IMR-90 (cell line): ENCODE measurements at places on chromosomes 2 and 18. TPM values are rescaled to one million over a fixed set of nuclear protein-coding genes. Genes with fewer than 3 reads are reported as not detected.

The BCL11A gene
- 1.1 and 1.7 TPM in 2 replicates for total RNA-seq

The GPBAR1 gene
- under 0.01 TPM in 1 of 2 replicates, not detected in the other for total RNA-seq

The CD8B gene
- total RNA-seq, result not detected in 2 replicates

The THUMPD2 gene
- 4.8 and 5.6 TPM in 2 replicates for total RNA-seq

The LINC00305 gene
- total RNA-seq, result not detected in 2 replicates

The IL37 gene
- not detected in 2 replicates for total RNA-seq

The PAX3 gene
- total RNA-seq, result not detected in 2 replicates

The KIAA2012 gene
- total RNA-seq, result under 0.01 TPM in 2 replicates

The CHMP1B gene
- total RNA-seq, result 39.4 and 69.7 TPM in 2 replicates

The MAP3K19 gene
- not detected in 2 replicates for total RNA-seq

- no peak overlapping the region; the same call in 1 of the 2 replicates for H3K4me3 ChIP-seq
- no peaks in the 10 kb centered on the region for H3K4me1 ChIP-seq
- no peak overlapping the region for H3K27ac ChIP-seq
- no peaks in the 10 kb centered on the region for H3K27me3 ChIP-seq
These were observed 2.7 kb upstream of the PID1 start for GRCh38 chr2:229273723-229274338.

DNA sequence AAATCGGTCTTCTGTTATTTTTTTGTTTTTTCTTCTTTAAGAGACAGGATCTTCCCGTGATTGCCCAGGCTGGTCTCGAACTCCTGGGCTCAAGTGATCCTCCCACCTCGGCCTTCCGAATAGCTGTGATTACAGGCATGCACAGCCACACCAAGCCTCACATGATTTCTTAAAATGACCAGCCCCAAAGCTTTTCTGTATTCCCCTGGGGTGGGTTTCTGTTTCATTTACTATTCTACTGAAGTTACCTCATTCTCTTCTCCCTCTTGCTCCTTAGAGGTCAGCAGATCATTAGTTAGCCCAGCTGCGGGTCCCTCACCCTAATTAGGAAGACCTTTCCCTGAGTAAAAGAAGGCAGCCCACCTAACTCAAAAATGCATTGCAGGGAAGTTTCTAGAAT is 27.6 kb downstream of the SLC1A4 start:
- H3K36me3 ChIP-seq, result peaks cover 41% of the 10 kb centered on the region
- H3K4me3 ChIP-seq, result no peak overlapping the region
- H3K27ac ChIP-seq, result no peak overlapping the region

GRCh38 chr2:178426388-178426787 is 24.6 kb downstream of the PRKRA start:
- peak; percentile 41 for DNase-seq
- no peaks in the 10 kb centered on the region for H3K27me3 ChIP-seq
- no peaks in the 10 kb centered on the region for H3K4me1 ChIP-seq
- no peak overlapping the region for H3K4me3 ChIP-seq
- peaks cover 9% of the 10 kb centered on the region for H3K36me3 ChIP-seq

GRCh38 chr2:47782381-47782670 is 619 bp upstream of the MSH6 start:
- DNase-seq, result no peak
- H3K4me1 ChIP-seq, result peaks cover 4% of the 10 kb centered on the region
- peak overlapping the region; percentile 94 for H3K4me3 ChIP-seq
- H3K27ac ChIP-seq, result peak overlapping the region; percentile 88
- no peaks in the 10 kb centered on the region for H3K27me3 ChIP-seq
- H3K36me3 ChIP-seq, result no peaks in the 10 kb centered on the region

DNA sequence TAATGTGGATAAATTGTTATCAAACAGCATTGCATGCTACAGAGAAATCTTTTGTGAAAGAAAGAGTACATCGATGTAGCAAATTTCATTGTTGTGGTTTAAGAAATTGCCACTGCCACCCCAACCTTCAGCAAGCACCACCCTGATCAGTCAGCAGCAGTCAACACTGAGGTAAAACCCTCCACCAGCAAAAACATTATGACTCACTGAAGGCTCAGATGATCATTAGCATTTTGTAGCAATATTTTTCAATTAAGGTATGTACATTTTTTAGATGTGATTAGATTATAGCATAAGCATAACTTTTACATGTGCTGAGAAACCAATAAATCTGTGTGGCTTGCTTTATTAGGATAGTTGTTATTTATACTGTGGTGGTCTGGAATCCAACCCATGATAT is 75.5 kb downstream of the ZNF385B start:
- H3K4me3 ChIP-seq, result no peak overlapping the region
- no peak overlapping the region for H3K27ac ChIP-seq
- DNase-seq, result no peak
- no peaks in the 10 kb centered on the region for H3K4me1 ChIP-seq
- H3K27me3 ChIP-seq, result no peaks in the 10 kb centered on the region

GRCh38 chr2:3972377-3972776 is 269.0 kb downstream of the DCDC2C start:
- DNase-seq, result no peak
- no peak overlapping the region for H3K27ac ChIP-seq
- no peaks in the 10 kb centered on the region for H3K27me3 ChIP-seq
- no peak overlapping the region for H3K4me3 ChIP-seq
- no peaks in the 10 kb centered on the region for H3K36me3 ChIP-seq

DNA sequence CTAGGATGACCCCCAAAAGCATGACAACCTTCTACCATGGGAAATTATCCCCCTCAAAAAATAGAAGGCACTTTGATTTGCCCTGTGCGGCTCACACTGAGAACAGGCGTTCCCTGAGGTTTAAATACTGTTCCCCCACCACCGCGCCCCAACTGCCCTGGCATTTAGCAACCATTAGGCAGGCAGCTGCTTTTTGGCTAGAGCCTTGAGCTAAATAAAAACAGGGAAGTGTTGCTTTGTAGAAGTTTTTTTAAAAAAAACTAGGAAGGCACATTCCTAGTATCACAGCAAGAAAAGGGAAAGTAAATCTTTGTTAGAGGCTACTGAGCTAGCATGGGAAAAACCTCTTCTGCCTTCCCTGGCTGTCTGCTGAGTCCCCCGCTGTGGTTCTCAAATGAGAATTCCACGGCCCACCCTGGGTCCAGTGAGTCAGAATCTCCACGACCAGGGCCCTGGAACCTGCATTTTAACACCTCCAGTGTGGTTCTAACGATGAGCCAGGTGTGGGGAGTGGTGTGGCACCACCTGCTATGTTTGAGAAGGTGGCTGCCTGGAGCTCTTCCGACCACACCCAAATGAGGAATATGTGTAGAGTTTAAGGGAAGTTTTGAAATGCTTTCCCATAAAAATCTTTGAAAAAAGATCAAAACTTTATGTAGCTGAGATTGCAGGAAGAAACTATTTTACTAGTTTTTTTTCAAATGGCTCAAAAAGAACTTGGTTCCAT is 66.4 kb downstream of the VIT start:
- no peak overlapping the region for H3K27ac ChIP-seq
- no peaks in the 10 kb centered on the region for H3K36me3 ChIP-seq
- peaks cover 28% of the 10 kb centered on the region for H3K27me3 ChIP-seq
- no peak for DNase-seq
- no peaks in the 10 kb centered on the region for H3K4me1 ChIP-seq

GRCh38 chr2:199273042-199273511 is 184.7 kb downstream of the SATB2 start:
- H3K36me3 ChIP-seq, result 0 out of 2 replicates have a peak, but pooled peaks cover 3% of the 10 kb centered on the region
- DNase-seq, result peak; percentile 63
- H3K27me3 ChIP-seq, result no peaks in the 10 kb centered on the region
- no peak overlapping the region for H3K27ac ChIP-seq
- H3K4me3 ChIP-seq, result no peak overlapping the region

DNA sequence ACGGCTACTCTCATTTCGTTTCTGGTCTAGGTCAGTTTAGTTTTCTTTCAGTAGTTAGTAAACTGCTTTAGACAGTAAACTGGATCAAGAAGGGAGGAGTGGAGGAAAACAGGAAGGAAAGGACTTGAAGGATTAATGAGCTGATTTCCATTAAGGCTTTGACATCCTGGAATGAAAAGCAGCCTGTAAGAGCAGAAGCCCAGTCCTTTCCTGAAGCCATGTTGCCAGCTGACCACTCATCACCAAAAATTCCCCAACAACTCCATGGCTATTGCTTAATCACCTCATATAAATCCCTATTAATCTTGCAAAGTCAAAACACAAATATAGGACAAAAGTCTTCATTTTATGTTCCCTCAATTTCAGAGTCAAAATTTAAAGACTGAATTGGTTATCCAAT is 113.7 kb upstream of the ZFP36L2 start:
- H3K4me3 ChIP-seq, result no peak overlapping the region
- DNase-seq, result peak; percentile 78
- H3K27ac ChIP-seq, result peak overlapping the region; percentile 68; the same call in 1 of the 2 replicates
- H3K36me3 ChIP-seq, result no peaks in the 10 kb centered on the region
- H3K4me1 ChIP-seq, result peaks cover 24% of the 10 kb centered on the region

DNA sequence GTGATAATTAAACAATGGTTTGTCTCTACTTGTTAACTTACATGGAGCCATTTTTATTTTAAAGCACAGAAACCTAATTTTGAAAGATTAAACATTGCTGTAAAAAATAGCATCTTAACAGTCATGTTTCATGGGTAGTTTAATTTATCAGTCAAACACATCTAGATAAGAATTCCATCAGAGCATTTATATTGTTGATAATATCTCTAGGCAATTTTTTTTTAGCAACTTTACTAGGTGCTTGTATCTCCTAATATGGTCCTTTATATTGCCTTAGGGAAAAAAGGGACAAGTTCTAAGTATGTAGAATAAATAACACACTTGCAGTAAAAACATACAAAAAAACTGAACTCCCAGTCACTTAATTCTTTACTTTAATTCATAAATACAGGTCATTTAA is 863 bp downstream of the CSRNP3 start:
- no peak for DNase-seq
- no peaks in the 10 kb centered on the region for H3K4me1 ChIP-seq
- no peaks in the 10 kb centered on the region for H3K36me3 ChIP-seq
- no peak overlapping the region for H3K27ac ChIP-seq

DNA sequence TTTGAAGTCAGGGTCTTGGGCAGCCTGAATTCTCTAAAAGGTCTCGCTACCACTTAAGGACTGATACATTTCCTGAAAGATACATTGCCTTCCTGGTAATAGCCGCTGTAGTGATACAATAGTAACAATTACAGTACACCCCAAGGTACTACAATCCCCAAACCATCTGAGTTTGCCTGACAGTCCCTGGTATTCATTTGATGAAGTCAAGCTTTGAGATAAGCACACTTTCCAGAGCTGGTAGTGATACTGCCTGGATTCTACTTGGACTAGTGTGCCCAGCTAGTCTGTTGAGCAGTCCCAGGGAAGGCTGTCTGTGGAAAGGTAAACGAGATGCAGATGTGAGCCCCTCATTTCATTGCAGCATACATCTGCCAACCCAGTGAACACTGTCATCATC is 24.4 kb upstream of the ITGB6 start:
- DNase-seq, result no peak
- H3K27me3 ChIP-seq, result no peaks in the 10 kb centered on the region
- peak overlapping the region; percentile 41 for H3K27ac ChIP-seq

- peak; percentile 91 for DNase-seq
- H3K27me3 ChIP-seq, result no peaks in the 10 kb centered on the region; the same call in 1 of the 2 replicates
- H3K36me3 ChIP-seq, result no peaks in the 10 kb centered on the region
- H3K4me1 ChIP-seq, result peaks cover 4% of the 10 kb centered on the region; the same call in 1 of the 2 replicates
- H3K4me3 ChIP-seq, result no peak overlapping the region
- H3K27ac ChIP-seq, result no peak overlapping the region
These were observed 935 bp upstream of the RAMP1 start for GRCh38 chr2:237858294-237859081.

- H3K4me3 ChIP-seq, result no peak overlapping the region
- H3K27ac ChIP-seq, result no peak overlapping the region
- H3K4me1 ChIP-seq, result no peaks in the 10 kb centered on the region
- peak; percentile 27 for DNase-seq
These were observed 3.1 kb upstream of the MSGN1 start for GRCh38 chr2:17813010-17813741.

GRCh38 chr2:230650585-230651137 is 62.0 kb upstream of the CAB39 start:
- no peak overlapping the region for H3K4me3 ChIP-seq
- H3K36me3 ChIP-seq, result no peaks in the 10 kb centered on the region

DNA sequence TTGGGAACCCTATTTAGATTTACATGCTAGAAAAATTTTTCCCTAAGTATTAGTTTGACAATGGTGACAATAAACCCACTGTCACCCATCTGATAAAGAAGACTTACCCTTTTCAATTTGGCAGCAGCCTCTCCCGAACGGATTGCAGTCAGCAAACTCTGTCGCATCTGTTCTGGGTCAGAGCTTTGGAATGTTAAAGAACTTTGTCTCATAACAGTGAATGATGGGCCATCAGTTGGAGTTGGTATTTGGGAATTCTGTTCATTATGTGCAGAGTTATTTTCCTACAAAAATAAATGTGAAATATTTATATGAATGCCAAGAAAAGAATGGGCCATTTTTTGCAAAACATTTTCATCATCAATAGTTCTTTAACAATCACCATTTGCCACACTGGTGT is 70.8 kb upstream of the GRB14 start:
- no peak overlapping the region for H3K4me3 ChIP-seq
- no peaks in the 10 kb centered on the region for H3K36me3 ChIP-seq
- H3K4me1 ChIP-seq, result no peaks in the 10 kb centered on the region
- no peak overlapping the region for H3K27ac ChIP-seq
- no peaks in the 10 kb centered on the region for H3K27me3 ChIP-seq
- no peak for DNase-seq

GRCh38 chr2:218284106-218284811 is 8.0 kb downstream of the TMBIM1 start:
- DNase-seq, result peak; percentile 80
- peaks cover 18% of the 10 kb centered on the region for H3K36me3 ChIP-seq
- H3K27me3 ChIP-seq, result no peaks in the 10 kb centered on the region
- peak overlapping the region; percentile 73 for H3K27ac ChIP-seq

- H3K27me3 ChIP-seq, result no peaks in the 10 kb centered on the region
- peaks cover 17% of the 10 kb centered on the region for H3K4me1 ChIP-seq
- H3K4me3 ChIP-seq, result no peak overlapping the region
- peak; percentile 33 for DNase-seq
- peak overlapping the region; percentile 70; the same call in 1 of the 2 replicates for H3K27ac ChIP-seq
These were observed 18.0 kb downstream of the ZNF532 start for GRCh38 chr18:58882686-58883085.

GRCh38 chr2:60259781-60260180 is 293.7 kb downstream of the BCL11A start:
- H3K27ac ChIP-seq, result no peak overlapping the region
- H3K27me3 ChIP-seq, result no peaks in the 10 kb centered on the region
- H3K4me1 ChIP-seq, result no peaks in the 10 kb centered on the region
- H3K36me3 ChIP-seq, result no peaks in the 10 kb centered on the region
- DNase-seq, result no peak
- no peak overlapping the region for H3K4me3 ChIP-seq

GRCh38 chr2:27494944-27495554 is at the start of gene FNDC4:
Gene FNDC4 (minus strand): TSS chr2:27495200. CDS start chr2:27494679, 521 bp downstream.
- 0 out of 2 replicates have a peak, but pooled peaks cover 3% of the 10 kb centered on the region for H3K36me3 ChIP-seq
- H3K4me1 ChIP-seq, result peaks cover 5% of the 10 kb centered on the region
- H3K4me3 ChIP-seq, result peak within 1 kb of the TSS; percentile 94
- DNase-seq, result no peak
- H3K27ac ChIP-seq, result peak within 1 kb of the TSS; percentile 32; the same call in 1 of the 2 replicates
